ENCODE measurements at places on chromosomes 12 and 14.

GRCh38 chr14:42123526-42123925 is 516.9 kb downstream of the LRFN5 start:
- DNase-seq, result no peak

GRCh38 chr14:95548328-95548929 is 13.6 kb downstream of the GLRX5 start:
- DNase-seq, result no peak

GRCh38 chr14:105482486-105483110 is 4.1 kb upstream of the CRIP1 start:
- DNase-seq, result no peak

DNA sequence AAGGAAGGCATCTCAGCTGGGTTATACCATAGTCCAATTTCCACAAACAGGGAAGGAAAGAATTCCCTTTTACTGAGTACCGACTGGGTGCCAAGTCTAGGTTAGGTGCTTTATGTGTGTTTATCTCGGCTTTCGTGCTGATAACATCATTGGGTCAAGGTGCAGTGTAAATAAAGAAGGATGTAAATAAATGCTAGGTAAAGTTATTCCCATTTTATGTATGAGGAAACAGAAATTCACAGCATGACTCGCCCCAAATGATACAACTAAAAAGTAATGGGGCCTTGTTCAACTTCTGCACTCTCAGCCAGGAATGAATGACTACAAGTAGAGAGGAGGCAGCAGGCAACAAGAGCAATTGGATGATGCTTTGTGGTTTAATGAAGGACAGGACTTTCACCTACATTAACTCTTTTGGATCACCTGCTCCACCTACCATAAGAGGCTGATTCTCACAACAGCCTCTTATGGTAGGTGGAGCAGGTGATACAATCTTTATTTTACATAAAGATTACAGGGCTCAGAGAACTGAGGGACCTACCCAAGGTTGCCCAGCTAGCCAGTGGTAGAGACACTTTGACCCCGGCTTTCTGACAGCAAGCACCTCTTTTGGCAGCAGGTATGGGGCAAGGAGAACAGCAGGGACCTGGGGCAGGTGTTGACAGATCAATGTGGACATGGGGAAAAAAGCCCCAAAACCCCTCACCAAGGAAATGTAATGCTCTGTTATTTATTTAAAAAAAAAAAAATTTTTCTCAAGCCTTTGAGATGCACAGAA is 213.4 kb upstream of the NUDT4 start:
- DNase-seq, result no peak

- no peak for DNase-seq
These were observed 8.6 kb downstream of the SETD1B start for GRCh38 chr12:121812320-121812871.

DNA sequence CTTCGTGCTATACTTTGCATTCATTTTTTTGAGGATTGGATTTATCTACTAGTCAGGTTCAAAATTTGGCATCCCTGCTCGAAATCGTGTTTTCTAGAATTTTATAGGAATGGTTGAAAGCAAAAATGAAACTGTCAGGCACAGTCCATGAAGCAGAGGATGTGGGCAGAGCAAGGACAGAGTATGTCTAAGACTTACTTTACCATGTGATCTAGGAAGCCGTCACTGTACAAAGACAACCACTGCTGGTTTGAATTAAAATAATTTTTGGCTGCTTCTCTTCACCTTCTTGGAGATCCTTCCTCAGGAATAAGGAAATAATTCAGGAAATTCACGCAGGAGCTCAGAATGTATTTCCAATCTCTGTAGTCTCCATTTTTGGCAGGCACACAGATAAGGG is 31.6 kb upstream of the SGPP1 start:
- no peak for DNase-seq

DNA sequence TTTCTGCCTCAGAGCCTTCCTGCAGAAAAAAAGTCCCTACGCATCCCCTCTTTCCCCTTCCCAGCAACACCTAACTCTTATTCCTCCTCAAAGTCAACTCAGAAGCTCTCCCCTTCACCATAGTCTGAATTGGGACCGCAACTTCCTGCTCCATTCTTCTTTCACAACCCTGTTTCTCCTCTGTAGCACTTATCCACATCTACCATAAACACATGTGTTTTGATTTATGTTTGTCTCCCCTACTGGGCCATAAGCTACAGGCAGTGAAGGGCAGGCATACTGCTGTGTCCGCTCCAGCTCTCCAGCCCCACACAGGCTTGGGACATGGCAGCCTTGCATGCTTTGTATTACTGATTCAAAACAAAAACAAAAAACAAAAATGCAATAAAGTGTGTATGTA is 5.9 kb downstream of the SDR9C7 start:
- no peak for DNase-seq

DNA sequence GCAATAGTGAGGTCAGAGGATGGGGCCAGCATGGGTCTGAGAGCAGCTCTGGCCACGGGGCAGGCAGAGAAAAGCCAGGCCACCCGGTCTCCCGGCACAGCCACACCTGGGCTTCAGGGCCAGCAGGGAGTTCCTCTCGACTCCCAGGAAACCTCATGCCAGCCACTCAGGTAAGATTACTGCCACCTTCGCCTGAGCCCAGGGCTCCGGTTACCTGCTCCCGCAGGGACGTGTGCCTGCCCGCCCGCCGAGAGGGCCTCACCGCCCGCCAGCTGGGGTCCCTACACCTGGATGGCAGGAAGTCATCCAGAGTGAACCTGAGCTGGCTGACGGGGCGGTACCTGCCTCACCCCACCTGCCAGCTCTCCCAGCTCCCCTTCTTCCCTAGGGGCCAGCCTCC is 7.3 kb downstream of the JAG2 start:
- no peak for DNase-seq

DNA sequence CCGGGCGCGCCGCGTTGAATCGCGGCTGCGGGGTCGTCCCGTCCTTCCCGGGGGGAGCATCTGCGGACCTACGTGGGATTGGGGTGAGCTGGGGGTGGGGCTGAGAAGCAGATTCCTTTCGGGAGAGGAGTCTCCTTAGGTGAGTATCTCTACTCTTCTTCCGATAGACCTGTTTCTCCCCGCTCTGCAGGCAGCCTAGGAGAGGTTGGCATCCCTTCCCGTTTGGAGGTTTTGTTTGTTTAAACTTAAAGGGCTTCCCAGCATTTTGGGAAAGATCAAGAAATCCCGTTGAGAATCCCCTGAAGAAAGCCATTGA is 411 bp downstream of the TTLL5 start:
- no peak for DNase-seq

- DNase-seq, result no peak
These were observed 176.9 kb upstream of the HIF1A start for GRCh38 chr14:61518403-61518802.

DNA sequence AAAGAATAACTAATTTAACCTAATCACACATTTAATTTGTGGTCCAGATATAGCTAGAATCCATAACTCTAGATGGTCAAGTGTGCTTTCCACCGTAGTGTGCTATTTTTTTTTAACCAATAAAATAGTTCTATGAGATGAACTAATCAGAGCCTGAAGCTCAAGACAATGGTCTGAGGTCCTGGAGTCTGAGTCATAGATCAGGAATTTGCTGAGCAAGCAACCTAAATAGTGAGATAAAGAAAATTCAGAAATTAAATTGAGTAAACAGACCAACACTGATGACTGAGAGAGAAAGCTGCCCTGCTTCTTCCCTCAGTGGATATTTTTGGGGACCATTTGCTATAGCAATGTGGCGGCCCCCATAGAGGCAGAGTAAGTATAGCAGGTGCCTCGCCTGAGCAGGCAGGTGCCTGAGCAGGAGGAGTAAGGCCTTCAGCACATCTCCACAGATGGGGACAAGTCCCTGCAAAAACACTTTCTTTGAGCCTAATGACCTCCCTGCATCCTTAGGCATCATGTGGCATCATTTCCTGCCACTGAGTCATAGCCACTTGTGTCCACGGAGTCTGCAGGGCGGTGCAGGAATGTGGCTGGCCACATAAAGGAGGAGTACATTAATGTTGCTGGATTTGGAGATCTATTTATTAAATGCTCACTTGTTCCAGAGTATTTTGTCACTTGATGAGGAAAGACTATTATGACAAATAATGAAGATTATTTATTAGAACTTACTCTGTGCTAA is 13.9 kb upstream of the CLEC4E start:
- no peak for DNase-seq

- no peak for DNase-seq
These were observed 268.6 kb downstream of the CCDC59 start for GRCh38 chr12:82089369-82090121.
